ENCODE measurements at places on chromosomes 4 and X. TPM values are rescaled to one million over a fixed set of nuclear protein-coding genes. Genes with fewer than 3 reads are reported as not detected.

Gene DCAF4L1
- polyA plus RNA-seq: 0.06 TPM

Gene TRAM1L1
- polyA plus RNA-seq: 0.49 TPM

Gene ANAPC10
- polyA plus RNA-seq: 6.2 TPM

Gene PGRMC1
- polyA plus RNA-seq: 41.6 TPM

Gene STARD8
- 0.86 TPM for polyA plus RNA-seq

Gene CHIC1
- 0.75 TPM for polyA plus RNA-seq

Gene RNF212
- polyA plus RNA-seq: 1.2 TPM

Gene SSX2
- polyA plus RNA-seq: not detected

Gene CCKAR
- polyA plus RNA-seq: not detected

Gene C4orf50
- polyA plus RNA-seq: under 0.01 TPM

Gene NOX1
- 0.02 TPM for polyA plus RNA-seq

Gene JAKMIP1
- polyA plus RNA-seq: 0.13 TPM

Gene DIPK2B
- polyA plus RNA-seq: 3.7 TPM

Gene TLL1
- polyA plus RNA-seq: 0.41 TPM

Gene LGI2
- 0.27 TPM for polyA plus RNA-seq

Gene NUDT6
- polyA plus RNA-seq: 5.7 TPM

Gene CFAP47
- polyA plus RNA-seq: not detected

Gene IGSF1
- 0.14 TPM for polyA plus RNA-seq

Gene MAGIX
- polyA plus RNA-seq: 6.0 TPM

Gene GPR50
- polyA plus RNA-seq: 0.09 TPM

Gene MAGEA11
- polyA plus RNA-seq: 0.04 TPM

Gene COL4A6
- polyA plus RNA-seq: 5.9 TPM

Gene ZNF157
- polyA plus RNA-seq: 0.10 TPM

Gene MTMR8
- 1.2 TPM for polyA plus RNA-seq

Gene PDZD4
- polyA plus RNA-seq: 2.3 TPM

Gene GJB1
- 0.04 TPM for polyA plus RNA-seq

Gene CLDN22
- 0.08 TPM for polyA plus RNA-seq

Gene MRPL1
- 38.4 TPM for polyA plus RNA-seq

Gene NKAP
- 2.9 TPM for polyA plus RNA-seq

Gene DKK2
- 0.04 TPM for polyA plus RNA-seq

Gene CXorf51B
- polyA plus RNA-seq: not detected

Gene FAM133A
- not detected for polyA plus RNA-seq

Gene MAGEB18
- not detected for polyA plus RNA-seq

Gene BMP3
- 0.05 TPM for polyA plus RNA-seq

Gene ERAS
- 0.10 TPM for polyA plus RNA-seq

Gene SPANXB1
- not detected for polyA plus RNA-seq

Gene PCDH7
- polyA plus RNA-seq: 3.3 TPM

Gene GPR143
- 1.7 TPM for polyA plus RNA-seq

Gene UPF3B
- 7.9 TPM for polyA plus RNA-seq

Gene CXCL1
- polyA plus RNA-seq: 12.4 TPM

Gene SOWAHD
- 0.18 TPM for polyA plus RNA-seq

Gene GLOD5
- 0.26 TPM for polyA plus RNA-seq

Gene LINC00632
- polyA plus RNA-seq: 0.51 TPM

Gene EDA
- polyA plus RNA-seq: 0.92 TPM

Gene SGMS2
- polyA plus RNA-seq: 2.4 TPM

Gene LIMCH1
- polyA plus RNA-seq: 9.0 TPM

Gene HTT
- 9.7 TPM for polyA plus RNA-seq

Gene ENOPH1
- 32.6 TPM for polyA plus RNA-seq

Gene NRK
- 0.04 TPM for polyA plus RNA-seq

Gene SUV39H1
- polyA plus RNA-seq: 5.6 TPM

Gene MTNR1A
- polyA plus RNA-seq: not detected

Gene ADAMTS3
- polyA plus RNA-seq: 0.14 TPM

Gene APLN
- 0.22 TPM for polyA plus RNA-seq

Gene LEF1
- 4.6 TPM for polyA plus RNA-seq
